ENCODE measurements at places on chromosomes 7 and 10.

DNA sequence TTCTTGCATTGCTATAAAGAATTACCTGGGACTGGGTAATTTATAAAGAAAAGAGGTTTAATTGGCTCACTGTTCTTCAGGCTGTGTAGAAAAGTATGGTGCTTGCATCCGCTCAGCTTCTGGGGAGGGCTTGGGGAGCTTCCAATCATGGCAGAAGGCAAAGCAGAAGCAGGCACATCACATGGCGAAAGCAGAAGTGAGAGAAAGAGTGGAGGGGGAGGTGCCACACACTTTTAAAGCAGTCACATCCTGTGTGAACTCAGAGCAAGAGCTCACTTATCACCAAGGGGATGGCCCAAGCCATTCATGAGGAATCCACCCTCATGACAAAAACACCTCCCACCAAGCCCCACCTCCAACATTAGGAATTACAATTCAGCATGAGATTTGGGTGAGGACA is 303.5 kb downstream of the OTUD1 start:
- DNase-seq = no peak

GRCh38 chr7:46478046-46478445 is 557.0 kb upstream of the IGFBP3 start:
- no peak for DNase-seq

DNA sequence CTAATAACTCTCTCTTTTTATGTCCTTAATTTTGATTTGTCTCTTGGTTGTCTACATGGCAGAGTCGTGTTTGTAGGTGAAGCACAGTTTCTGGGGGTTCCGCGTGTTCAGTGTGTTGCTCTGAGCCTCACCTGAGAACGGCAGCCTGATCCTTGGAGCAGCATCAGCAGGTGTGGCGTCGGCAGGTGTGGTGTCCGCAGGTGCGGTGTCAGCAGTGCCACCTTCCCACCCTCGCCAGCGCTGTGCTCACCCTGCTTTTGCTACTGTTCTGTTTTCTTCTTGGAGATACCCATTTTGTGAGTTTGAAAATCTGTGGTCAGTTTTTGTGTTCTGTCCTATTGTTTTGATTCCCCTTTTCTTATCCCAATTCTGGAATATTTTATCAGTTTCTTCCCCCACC is 406.6 kb downstream of the GLRX3 start:
- DNase-seq = no peak

DNA sequence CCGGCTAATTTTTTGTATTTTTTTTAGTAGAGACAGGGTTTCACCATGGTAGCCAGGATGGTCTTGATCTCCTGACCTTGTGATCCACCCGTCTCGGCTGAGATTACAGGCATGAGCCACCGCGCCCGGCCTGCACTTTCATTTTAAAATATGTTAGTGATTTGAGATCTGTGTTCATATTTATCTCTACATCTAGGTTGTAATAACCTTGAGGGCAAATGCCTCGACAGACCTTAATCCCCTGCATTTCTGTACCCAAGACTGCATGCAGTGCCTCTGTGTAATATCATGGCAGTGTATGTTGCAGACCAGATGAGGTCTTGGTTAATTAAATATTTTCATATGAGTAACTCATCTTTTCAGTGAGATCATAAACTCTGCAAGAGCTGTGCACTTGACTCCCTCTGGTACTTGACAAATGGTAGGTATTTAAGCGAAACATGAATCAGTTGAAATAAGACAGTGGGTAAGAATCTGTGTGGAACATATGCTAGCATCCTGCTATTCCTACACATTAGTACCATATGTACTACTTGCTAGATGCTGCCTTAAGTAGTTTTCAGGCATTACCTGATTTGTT is 673.9 kb upstream of the ANKRD30A start:
- DNase-seq = no peak

DNA sequence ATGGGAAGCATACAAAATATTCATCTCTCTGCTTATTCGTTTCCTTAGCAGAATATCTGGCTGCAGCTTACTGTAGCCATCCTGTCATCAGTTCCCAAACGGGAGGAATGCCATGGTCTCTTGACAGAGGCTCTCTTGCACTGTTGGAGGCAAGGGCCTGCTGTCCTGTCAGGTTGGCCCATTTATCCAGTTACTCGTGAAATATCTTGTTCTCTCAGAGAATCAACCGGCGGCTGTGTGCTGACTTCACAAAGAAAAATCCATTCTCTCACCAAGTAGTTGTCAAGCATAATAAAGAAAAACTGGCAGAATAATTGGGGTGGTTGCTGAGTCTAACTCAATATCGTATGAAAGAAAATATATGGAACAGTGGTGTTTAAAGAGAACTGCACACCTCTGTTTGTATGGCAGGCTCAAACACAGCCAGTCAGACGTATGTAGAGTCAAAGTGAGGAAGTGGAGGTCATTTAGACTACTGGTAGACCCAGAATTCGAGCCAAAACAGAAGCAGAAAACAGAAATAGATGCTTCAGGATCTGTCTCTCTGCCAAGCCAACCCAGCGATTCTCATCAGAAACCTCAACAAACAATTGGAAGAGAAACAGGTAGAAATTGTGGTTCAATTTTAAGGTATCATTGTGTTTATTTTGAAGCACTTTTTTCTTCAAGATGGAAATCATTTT is 349.2 kb upstream of the PRKCQ start:
- DNase-seq = no peak

DNA sequence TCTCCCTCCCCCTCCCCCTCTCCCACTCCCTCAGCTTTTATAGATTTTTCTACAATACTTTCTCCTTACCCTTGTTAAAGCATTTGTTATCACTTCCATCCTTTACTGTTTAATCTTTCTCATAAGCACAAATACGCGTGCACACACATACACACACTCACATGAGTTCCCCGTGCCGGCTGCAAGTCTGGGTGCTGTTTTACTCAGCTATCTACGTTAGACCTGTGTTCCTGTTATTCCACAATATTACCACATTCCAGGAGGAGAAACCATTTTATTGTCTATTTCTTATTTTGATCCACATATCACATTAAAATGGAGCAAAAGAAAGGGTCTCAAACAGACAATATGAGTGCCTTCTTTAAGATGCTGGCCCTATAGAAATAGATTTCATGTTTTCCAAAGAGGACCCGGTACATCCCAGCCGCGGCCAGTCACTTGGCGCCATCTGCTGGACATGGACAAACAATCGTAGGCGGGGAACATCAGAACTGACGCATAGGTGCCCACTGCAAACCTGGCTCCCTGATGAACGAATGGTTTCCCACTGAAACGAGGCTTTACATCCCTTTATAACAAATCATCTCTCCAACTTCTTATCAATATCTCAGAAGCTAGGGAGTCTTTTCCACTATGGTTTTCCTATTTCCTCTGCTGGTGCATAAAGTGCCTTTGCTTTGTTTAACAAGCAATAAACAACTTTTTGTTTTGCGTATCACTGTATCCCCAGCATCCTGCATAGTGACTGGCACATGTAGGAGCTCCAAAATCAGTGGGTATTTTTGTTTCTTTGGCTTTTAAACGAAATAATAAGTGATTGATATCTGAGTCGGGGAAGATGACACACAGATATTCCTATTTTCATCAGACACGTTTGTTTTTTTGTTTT is 25.2 kb upstream of the OPTN start:
- DNase-seq = no peak

DNA sequence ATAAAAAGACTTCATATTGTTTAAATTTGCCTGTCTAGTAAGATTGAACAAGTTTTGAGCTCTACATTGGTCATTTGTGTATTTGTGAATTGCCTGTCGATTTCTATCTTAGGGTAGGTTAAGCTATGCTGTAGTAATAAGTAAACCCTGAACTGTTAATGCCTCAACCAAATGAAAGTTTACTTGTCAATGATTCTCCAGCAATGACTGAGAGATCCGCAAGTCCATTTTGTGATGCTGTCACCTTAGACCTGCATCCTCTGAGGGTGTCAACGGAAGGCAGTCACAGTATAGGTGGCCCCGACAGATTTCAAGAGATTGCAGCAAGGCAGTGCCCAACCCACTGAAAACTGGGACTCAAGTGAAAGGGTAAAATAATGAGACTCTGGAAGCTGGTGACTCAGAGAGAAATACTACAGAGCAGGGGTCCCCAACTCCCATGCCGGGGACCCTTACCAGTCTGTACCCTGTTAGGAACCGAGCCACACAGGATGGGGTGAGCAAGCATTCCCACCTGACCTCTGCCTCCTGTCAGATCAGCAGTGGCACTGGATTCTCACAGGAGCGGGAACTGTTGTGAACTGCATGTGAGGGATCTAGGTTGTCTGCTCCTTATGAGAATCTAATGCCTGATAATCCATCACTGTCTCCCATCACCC is 10.8 kb upstream of the PHYH start:
- no peak for DNase-seq

GRCh38 chr7:94008537-94008936 is 4.4 kb upstream of the BET1 start:
- no peak for DNase-seq

- DNase-seq = no peak
Measured at GRCh38 chr10:31321396-31321941, 2.5 kb downstream of the ZEB1 start.

- DNase-seq = no peak
Measured at GRCh38 chr7:47893238-47893637, 55.0 kb downstream of the PKD1L1 start.

GRCh38 chr7:73622909-73623797 is 1.2 kb downstream of the MLXIPL start:
- no peak for DNase-seq

- DNase-seq = no peak
Measured at GRCh38 chr10:94398762-94399161, 3.6 kb upstream of the TBC1D12 start.

DNA sequence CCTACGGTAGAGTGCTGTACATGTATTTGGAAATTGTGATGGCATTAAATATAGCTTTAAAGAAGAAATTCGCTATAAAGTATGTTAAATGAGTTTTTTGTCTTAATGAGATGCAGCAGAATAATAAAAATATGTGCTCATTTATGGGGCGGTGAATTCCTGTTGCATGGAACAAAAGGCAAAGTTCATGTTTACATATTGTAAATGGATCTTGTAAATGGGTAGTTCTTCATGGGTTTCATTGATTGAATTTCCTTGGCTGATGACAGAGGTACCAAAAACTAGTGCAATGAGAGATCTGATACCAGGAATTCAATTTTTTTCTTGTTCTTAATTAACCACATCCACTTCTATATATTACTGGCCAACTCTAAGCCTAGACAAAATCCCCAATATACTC is 284.2 kb downstream of the SUGCT start:
- no peak for DNase-seq

Data from NCI-H524 treated with DMSO at 0.1 percent for 48 hours (cell line).